ENCODE measurements at places on chromosomes 2 and 18.

- DNase-seq: no peak
Measured at GRCh38 chr2:197498235-197498936, 1.3 kb downstream of the HSPD1 start.

- no peak for DNase-seq
Measured at GRCh38 chr2:238131761-238132462, 6.6 kb upstream of the KLHL30 start.

GRCh38 chr2:118762290-118762689 is 85.2 kb downstream of the EN1 start:
- no peak for DNase-seq

DNA sequence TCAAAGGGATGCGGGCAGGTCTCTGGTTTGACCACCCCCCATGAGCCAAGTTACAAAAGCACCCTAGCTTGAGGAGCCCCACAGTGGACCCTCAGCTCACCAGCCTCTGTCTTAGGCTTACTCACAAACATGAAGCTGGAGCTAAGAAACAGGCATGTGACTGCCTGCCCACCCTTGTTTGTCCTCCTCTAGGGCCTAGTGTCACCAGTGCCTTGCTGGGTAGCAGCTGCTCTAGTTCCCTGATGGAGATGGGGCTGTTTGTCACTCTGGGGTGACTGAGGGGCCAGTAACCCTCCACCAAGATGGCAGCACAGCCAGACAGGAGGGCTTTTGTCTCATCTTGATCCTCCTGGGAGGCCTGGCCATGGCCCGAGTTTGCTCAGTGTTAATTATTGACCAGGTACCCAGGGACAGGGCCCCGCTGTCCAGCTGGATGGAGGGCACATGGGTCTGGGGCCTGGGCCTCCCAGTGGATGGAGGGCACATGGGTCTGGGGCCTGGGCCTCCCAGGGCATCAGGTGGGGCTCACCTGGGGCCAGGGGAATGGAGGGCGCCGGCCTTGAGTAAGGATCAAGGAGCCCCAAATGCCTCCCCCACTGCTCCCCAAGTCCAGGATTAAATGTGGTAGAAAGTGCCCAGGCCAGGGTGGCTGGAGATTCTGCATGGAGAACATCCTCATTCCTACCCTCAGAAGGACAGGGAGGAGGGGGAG is 185.9 kb upstream of the HAAO start:
- DNase-seq: no peak

DNA sequence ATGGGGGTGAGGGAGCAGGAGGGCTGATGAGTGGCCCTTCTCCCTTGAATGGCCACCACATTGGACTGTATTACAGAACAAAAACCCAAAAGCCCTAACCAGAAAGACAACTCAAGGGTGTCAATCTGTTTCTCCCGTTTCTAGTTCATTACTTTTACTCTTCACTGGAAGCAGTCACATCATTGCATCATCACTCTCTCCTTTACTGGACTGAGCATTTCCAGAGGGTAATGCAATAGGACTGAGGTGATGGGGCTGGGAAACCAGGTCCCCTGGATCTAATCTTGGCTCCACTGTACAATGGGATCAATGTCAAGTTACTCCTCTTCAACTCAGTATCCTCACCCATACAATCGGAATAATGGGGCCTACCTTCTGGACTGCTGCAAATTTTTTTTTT is 56.1 kb downstream of the BCL2 start:
- DNase-seq: no peak

GRCh38 chr2:210170196-210170445 is 1.1 kb downstream of the KANSL1L start:
- DNase-seq: no peak

DNA sequence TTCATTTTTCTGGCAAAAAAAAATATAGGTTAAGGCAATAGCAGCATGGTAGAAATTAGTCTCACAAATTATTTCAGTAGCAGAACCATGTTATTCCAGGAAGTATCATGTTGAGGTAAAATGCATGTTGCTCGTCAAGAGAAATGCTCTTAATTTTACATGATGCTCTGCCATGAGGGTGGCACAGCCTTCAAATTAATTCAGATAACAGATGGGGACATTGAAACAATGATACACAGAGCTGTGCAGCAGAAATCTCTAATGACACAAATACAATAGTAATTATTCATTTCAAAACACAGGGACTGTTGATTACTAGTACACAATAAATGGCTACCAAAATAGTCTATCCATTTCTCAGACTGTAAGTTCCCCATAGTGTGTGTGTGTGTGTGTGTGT is 24.8 kb downstream of the GAREM1 start:
- no peak for DNase-seq

DNA sequence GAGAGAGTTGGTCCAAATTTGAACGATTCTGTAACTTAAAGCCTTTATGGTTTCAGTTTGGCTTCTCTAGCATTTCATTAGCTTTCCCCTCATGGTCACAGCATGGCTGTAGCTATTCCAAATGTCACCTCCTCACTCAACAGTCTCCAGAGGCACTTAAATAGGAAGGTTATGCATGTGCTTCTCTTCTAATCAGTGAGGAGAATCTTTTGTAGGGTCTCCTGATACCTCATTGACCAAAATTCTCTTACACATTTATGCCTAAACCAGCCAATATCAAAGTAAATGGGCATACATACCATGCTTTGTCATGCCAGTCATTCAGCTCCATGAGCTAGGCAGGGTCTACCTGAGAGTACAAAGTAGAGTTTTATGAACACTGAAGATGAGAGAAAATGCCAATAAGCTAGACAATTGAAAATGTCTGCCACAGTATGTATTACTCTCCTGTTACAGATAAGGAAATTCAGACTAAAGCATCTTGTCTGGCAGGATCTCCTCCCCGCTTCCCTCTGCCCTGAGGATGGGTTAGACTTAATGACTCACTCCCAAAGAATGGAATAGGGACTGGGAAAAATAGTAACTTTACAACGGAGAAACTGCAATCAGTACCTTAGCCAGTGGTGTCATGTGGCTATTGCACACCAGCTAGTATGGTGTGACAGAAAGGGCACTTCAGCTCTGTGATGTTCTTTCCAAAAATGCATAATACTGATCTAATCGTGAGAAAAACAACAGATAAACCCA is 15.4 kb downstream of the DSG2 start:
- no peak for DNase-seq
